Stimulated activated CD8-positive, alpha-beta memory T cell treated with anti-CD3 and anti-CD28 coated beads, Interleukin-4, amount 100 ng/mL, for 4 hours (primary cell): ENCODE measurements at places on chromosomes 3 and 15.

GRCh38 chr3:72444656-72445223, 403.5 kb downstream of the SHQ1 start:
- DNase-seq, result no peak

- no peak for DNase-seq
These were observed 18.5 kb downstream of the LIMD1 start for GRCh38 chr3:45612918-45613602.

DNA sequence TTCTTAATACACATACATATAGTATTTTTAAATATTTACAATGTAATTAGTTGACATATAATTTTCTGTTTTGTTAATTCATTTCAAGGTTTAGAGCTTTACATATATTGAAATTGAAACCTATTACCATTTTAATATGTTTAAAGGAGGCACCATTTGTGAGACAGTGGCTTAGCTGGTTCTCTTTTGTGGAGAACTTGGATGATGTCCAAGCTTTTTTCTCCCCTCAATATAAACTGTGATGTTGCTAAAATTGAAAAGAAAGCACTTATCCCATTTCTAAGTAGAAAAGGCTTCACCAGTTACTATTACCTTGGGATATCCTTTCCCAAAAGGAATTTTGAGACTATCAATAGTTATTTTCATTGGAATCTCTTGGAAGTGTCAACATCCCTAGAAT, 707.2 kb downstream of the NTRK3 start:
- DNase-seq, result no peak

- DNase-seq, result no peak
These were observed 12.8 kb downstream of the LRRC28 start for GRCh38 chr15:99264125-99264524.

GRCh38 chr3:188202358-188203138, 48.6 kb downstream of the LPP start:
- DNase-seq, result no peak

GRCh38 chr15:90607361-90607760, 77.6 kb downstream of the CRTC3 start:
- DNase-seq, result no peak

DNA sequence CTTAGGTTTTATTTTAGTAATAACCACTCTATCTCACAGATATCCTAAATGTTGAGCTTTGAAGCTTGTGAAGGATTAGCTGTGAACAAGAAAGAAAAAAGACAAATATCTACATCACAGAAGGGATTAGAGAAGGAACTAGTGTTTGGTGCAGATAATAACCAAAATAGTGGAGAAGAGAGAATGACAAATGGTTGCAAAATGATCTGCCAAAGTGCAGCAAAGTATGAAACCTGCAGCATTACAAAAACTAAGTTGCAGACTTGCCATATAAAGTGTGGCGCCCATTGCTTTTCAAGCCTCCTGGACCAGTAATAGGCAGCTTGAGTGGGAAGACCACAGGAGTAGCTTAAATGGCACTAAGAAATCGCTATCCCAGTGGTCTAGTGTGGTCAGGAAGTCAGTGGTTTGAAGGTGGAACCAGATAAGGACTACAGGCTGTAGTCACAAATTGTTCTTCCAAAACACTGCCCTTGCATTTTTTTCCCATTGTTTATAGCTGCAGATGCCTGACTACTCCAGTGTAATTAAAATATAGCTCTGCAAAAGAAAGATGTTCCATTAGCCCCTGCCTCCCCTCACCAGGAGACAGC, 20.7 kb downstream of the TPM1 start:
- no peak for DNase-seq

DNA sequence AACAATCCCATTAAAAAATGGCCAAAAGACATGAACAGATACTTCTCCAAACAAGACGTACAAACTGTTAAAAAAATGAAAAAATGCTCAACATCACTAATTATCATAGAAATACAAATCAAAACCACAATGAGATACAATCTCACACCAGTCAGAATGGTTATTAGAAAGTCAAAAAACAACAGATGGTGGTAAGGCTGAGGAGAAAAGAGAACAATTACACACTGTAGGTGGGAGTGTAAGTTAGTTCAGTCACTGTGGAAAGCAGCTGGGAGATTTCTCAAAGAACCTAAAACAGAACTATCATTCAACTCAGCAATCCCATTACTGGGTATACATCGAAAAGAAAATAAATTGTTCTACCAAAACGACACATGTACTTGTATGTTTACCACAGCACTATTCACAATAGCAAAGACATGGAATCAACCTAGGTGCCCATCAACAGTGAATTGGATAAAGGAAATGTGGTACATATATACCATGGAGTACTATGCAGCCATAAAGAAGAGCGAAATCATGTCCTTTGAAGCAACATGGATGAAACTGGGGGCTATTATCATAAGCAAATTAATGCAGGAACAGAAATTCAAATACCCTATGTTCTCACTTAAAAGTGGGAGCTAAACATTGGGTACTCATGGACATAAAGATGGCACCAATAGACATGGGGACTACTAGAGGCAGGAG, 51.5 kb downstream of the MYO1E start:
- no peak for DNase-seq

- DNase-seq, result no peak
These were observed 173.1 kb downstream of the ERC2 start for GRCh38 chr3:56295161-56295560.

DNA sequence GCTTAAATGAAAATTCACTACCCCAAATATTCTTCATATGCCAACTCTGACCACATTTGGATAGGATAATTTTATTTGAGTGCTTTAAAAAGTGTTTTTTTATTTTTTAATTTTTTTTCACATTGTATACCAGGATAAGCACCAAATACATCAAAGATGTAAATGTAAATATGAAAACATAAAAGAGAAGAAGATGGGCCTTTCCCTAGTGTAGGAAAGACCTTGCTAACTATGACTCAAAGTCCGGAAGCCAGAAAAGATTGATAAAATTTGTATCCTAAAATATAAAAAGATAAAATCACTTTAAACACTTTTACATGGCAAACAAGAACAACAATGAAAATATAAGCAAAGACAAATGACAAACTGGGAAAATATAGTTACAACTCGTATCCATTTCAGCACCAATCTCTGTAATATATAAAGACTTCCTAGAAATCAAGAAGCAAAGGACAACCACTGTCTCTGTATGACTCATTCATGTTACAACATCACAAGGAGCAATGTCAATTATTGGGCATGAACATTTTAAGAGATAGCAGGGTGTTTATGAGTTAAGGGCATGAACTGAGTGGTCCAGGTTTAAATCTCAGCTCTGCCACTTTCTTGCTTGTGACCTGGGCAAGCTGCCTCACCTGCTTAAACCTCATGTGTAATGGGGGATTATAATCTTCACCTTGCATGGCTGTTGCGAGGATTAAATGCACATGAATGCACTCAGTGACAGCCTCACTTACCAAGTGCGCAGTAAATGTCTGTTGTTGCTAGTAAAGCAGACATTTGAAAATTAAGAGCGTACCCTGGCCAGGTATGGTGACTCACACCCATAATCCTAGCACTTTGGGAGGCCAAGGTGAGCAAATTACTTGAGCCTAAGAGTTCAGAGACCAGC, 25.3 kb upstream of the ARHGEF3 start:
- no peak for DNase-seq

DNA sequence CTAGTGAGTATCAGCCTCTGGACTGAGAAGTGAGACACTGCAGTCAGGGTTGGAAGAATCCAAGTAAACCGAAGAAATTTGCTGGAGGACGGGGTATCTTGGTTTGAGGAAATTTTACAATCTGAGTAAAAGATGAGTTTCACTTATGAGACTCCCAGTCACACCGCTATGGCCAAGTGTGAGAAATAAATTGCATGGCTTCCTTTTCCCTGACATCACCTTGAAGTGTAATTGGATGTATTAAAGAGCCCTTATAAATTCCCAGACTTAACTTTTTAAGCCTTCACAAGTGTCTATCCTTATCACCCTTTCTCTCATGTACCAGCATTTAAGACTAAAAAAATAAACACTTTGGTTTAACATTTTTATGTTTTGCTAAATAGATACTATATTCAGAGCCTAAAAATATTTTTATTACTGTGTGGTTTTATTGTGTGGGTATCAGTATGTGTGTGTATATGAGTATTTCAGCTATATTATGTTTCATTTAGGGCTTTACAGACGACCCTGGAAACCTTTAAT, 23.8 kb downstream of the USP3 start:
- no peak for DNase-seq

- no peak for DNase-seq
These were observed 194.0 kb downstream of the BBX start for GRCh38 chr3:107716734-107717133.

DNA sequence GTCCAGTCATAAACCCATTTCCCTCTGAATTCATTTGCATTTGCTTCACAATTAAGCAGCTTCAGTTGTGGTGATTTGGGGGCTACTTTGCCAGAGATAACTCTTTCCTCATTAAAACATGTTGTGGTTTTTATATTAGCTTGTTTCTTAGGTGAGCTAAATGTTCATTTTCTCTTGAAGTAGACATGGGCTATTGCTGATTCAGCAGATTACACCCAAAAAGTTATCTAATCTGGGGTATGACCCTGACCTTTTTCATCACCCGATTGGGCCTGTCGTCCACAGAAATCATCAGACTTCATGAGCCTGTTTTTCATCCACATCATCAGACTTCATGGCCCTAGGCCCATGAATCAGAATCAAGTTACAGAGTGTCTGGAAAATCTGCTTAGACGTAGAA, 97.5 kb upstream of the KLHL25 start:
- DNase-seq, result no peak

- DNase-seq, result no peak
These were observed 50.2 kb upstream of the NSMCE3 start for GRCh38 chr15:29319823-29320222.

GRCh38 chr3:32056559-32057290, 49.7 kb upstream of the GPD1L start:
- DNase-seq, result no peak

GRCh38 chr3:48765376-48765775, 48.4 kb upstream of the IP6K2 start:
- DNase-seq, result no peak

GRCh38 chr3:127165036-127165435, 27.9 kb upstream of the PRR23E start:
- no peak for DNase-seq

DNA sequence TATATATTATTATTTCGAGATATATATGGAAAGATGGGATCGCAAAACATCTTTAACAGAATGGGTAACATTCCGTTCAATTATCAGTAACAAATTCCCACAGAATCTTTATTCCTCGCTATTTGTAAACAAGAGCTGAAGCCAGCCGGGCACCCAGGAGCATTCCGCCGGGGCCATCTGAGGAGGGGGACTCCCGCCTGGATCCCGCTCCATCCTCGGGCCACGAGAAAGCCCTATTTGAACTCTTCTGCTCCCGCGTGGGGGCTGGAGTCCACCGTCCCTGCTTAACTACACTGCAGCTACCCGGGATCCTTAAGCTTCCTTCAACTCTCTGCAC, 687 bp downstream of the GPR176 start:
- no peak for DNase-seq

DNA sequence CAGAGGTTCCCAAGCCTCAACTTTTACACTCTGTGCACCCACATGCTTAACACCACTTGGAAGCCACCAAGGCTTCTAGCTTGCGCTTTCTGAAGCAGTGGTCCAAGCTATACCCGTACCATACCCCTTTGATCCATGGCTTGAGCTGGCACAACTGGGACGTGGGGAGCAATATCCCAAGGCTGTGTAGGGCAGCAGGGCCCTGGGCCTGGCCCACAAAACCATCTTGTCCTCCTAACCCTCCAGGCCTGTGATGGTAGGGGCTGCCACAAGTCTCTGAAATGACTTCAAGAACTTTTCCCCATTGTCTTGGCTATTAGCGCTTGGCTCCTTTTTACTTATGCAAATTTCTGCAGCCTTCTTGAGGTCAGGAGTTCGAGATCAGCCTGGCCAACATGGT, 16.0 kb upstream of the PSMA4 start:
- no peak for DNase-seq

- no peak for DNase-seq
These were observed 37.7 kb downstream of the PCSK6 start for GRCh38 chr15:101451846-101452245.

DNA sequence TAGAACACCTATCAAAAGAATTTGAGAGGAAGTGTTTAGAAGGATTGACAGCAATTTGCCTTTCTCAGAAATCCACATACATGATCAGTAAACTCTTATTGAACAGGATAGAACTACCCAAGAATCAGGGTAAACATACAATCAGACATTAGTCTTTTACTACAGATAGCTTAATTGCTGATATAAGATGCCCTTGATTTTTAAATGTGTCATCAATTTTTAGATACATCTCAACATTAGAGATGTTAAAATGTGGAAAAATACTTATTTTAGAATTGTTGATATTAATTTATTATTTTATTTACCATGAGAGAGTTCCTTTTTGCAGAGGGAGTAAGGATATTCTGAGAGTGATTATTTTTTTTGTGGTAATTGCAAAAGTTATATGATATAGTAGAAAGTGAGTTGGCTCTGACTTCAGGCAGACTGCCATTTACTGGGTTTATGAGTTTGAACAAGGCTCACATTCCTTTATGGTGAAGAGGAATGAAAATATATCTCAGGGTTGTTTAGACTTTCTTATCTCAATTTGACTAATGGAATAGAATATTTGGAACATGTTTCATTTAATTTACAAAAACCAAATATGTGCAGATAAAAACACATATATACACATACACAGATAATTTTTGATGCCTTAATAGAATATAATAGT, 302.8 kb upstream of the GOLIM4 start:
- no peak for DNase-seq

- no peak for DNase-seq
These were observed 459.9 kb upstream of the MCTP2 start for GRCh38 chr15:93771196-93772030.

DNA sequence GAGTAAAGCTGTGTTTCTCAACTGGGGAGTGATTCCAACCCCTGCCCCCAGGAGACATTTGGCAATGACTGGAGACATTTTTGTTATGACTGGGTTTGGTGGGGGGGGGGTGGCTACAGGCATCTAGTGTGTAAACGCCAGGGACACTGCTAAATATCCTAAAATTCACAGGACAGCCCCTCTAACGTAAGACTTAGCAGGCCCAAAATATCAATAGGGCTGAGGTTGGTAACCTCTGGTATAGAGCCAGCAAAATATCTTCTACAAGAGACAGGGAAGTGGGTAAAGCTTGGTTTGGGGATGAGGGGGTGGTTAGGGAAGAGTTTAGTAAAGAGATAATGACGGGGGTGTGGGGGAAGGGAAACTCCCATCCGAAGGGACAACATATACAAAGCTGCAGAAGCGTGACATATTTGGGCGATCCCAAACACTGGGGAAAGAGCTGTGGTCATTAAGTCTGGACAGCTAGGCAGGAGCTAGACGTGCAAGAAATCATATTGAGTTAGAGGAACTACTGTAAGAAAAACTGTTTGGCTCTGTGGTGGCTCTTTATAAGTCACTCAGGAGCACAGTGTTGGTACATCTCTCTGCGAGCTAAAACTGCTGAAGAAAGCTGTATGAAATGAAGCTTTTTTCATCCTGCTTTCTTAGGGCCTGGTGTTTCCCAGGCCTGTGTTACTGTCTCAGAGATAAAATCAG, 697 bp upstream of the TRIM69 start:
- no peak for DNase-seq

- no peak for DNase-seq
These were observed 39.7 kb upstream of the MYZAP start for GRCh38 chr15:57551715-57552677.

- DNase-seq, result no peak
These were observed 34.0 kb downstream of the ACSBG1 start for GRCh38 chr15:78200276-78200930.
